ENCODE measurements at places on chromosomes 3 and 15.

- peak; percentile 43 for DNase-seq
Measured at GRCh38 chr3:184361532-184361931, at the start of the genes CLCN2 and POLR2H. CLCN2 (minus strand) TSS chr3:184361605; CDS start chr3:184361479, 126 bp downstream. POLR2H (plus strand) TSS chr3:184361710; CDS start chr3:184363493, 1,783 bp downstream.

DNA sequence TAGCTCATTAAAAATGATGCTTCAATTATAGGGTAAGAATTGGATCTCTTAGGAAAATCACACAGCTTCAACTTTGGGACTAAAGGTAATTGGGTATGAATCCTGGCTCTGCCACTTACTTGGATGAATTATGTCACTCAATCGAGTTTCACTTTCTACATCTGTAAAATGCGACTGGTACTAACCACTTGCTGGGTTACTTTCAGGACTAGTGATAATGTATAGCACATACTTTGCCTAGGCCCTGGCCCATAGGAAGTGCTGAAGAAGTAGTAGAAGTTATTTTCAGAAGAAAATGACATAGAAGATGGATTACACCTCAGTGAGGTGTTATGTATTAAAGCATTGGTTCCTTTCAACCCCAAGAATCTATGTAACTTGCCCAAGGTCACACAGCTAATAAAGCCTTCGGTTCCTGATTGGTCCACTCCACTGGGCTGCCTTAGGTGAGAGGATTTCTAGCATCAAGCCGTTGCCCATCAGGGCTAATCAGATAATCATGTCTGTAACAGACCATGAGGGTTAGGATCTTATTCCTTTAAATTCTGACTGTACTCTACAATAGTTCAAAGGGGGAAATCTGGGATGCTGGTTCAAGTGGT is 29.4 kb upstream of the AP4E1 start:
- no peak for DNase-seq

- no peak for DNase-seq
Measured at GRCh38 chr3:10444511-10444910, 60.9 kb downstream of the ATP2B2 start.

DNA sequence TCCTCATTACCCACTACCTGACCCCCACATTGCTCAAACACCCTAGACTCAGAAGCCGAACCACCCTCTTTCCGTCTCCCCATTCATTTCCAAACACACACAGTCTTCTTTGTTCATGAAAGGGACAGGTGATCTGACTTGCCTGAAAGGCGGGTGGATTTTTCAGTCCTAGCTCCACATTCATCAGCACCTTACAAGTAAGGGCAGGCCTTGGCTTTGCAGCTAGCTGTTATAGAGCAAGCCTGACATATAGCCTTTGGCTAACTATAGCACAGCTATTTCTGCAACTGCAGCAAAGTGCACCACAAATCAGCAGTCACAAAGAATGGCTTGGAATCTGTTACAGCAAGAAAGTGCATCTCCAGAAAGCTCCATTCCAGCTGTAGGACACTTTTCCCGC is 139.8 kb downstream of the XXYLT1 start:
- DNase-seq = no peak

DNA sequence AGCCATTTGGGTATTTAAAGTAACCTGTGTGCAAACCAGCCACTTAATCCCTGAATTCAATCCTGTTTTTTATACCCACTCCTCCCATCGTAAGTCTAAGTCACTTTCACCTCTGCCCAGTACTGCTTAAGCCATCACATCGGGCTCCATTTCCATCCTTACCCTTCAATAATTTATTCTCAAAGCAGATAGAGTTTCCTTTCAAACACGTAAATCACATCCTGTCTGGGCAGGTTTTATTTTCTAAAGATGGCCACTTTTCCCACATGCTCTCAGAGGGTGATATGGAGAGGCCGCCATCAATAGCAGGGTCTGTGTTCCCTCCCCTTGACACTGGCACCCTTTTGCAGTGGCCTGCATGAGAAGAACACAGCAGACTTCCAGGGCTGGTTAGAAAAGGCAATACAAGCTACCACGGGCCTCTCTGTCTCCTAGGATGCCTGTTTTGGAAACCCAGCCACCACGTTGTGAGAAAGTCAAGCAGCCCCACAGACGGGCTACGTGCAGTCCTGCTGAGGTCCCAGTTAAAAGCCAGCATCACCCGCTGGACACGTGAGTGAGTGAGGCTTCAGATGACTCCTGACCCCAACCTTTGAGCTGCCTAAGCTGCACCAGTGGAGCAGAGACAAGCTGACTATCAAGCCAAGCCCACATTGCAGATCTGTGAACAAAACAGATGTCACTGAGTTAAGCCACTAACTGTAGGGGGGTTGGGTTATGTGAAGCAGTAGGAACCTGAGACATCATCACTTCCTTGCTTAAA is 241.8 kb upstream of the SLCO3A1 start:
- no peak for DNase-seq

GRCh38 chr3:27213450-27213849 is 155.7 kb downstream of the NEK10 start:
- DNase-seq = no peak

DNA sequence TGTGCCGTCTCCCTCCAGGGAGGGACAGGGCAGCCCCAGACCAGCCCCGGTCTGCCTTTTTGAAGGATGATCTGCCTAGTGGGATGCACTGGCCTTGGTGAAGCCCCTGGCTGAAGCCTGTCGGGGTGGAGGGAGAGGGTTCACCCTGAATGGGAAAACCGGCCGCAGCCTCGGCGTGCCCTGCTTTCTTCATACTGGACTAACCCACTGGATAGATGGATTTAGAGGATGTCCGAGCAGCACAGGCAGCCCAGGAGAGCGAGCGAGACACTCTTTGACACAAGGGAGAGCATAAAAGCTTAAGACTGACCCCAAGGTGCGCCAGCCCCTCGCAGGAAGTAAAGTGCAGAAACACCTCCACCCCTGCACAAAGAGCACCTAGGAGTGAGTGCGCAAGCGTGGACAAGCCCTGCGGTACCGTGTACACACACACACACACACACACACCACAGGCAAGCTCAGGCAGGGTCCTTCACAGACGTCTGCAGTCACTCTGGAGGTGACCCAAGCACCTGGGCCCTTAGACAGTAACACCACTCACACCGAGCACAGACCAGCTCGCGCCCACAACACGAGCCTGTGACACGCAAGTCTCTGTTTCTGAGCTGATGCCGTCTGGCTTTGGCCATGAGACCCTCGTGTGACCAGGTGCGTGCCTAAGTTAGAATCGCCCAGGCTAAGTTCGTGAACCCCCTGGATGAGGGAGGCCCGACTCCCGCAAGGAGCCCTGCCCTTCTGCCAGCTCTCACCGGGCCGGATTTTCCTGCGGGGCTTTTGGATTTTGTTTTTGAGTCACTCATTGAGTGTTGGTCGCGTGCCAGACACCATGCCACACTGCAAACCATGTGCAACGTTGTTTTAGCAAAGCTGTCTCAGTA is 11.3 kb downstream of the SEMA4B start:
- DNase-seq = no peak

DNA sequence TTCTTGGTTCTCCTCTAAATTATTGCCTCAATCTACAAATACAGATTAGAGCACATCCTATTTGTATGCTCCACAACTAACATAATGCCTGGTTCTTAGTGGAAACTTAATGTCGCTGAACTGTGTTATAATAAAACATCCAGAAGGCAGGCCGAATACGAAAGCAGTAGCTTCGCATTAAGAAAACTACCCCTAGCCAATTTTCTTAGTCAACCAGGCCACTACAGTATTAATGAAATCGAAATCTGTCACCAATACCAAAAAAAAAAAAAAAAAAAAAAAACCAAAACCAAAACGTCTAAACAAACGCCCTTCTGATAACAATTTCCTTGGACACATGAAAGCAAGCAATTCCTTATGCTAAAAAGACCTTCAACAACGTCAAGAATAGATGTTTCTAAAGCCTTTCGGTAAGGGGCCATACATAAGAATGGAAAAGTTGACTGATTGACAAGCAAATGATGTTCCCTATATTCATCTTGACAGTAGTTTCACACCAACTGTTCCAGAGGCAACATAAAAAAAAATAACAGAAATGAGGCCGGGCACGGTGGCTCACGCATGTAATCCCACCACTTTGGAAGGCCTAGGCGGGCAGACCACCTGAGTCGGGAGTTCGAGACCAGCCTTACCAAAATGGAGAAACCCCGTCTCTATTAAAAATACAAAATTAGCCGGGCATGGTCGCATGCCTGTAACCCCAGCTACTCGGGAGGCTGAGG is 1.3 kb downstream of the DENND6A start:
- DNase-seq = no peak

DNA sequence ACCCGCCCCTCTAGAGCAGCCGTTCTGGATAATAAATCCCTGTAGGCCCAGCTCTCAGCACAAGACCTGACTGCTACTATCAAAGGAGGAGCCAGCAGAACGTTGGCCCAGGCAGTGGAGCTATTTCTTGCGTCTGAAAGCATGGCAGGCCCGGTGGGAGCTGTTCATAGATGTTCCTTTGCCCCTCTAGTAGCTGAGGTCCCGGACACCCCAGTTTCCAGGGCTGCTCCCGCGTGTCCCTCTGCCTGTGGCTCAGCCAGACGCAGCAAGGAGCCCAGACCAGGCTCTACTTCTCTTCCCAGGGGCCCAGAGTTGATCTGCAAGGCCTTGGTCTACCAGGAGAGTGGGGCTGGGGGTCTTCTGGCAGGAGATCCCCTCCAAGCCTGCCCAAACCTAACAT is 76.1 kb downstream of the FAM174B start:
- DNase-seq = no peak

DNA sequence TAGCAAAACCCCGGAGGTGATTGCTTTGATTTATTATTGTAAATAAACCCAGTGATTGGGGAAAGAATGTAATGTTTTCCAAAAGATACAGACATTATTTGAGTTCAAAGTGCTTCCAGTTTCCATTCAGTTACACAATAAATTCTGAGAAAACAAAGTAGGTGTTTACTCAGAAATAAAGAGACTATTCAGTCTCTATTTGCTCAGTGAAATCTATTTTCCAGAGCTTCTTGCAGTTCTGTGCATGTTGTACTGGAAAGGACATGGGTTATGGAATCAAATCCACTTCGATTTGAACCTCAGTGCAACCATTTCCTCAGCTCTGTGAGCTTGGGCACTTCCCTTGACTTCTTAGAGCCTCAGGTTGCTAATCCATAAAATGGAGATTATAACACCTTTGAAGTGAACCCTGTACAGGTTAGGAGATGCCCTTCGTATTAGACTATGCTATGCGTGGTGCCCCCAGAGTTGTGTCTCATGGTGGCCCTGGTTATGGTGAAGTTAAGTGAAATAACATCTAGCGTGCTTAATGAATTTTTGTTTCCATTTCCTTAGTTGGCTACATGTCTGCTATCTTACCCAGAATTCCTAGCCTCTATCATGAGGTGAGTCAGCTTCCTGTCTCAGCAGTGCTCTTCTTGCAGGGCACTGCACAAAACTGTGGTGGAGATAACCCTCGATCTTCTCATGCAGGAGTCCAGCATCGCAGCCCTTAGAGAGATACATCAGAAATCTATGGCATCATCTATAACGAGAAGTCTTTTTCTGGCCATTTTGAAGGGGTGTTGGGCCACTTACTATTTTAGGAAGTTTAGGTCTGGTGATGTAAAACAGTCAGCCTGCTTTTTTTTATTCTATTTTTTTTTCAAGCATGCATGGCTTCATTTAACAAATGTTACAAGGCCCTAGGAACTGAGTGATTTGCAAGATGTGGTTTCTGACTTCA is 97.7 kb downstream of the RPL39L start:
- no peak for DNase-seq

DNA sequence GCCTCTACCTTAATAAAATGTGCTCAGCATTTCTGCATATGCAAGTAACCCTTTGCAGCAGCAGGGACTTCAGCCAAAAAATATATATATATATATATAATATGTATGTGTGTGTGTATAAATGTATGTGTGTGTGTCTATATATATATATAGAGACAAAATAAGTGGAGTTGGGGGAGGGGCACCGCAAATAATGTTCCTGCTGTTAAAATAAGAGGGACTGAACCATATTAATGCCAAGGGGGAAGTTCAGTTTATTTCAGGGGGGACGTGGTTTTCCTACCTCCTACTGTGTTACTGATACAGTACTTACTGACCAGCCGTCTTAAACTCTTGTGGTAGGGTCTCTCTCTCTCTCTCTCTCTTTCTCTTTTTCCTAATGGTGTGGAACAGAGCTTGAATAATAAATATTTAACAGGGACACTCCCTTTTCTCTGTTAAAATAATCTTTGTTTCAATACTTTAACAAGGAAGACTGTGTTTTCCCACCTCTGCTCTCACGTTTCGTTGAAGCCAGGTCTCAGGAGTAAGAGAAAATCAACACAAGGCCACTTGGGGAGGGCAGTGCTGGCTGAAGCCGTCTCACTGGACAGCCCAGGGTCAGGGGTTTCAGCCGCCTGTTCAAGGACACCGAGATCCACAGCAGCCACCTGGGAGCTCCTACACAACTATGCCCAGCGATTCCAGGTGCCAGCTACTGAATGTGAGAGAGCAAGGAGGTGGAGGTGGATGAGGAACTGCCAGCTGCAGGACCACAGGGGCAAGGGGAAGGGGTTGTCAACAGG is 42.8 kb upstream of the ADAMTSL3 start:
- no peak for DNase-seq

GRCh38 chr3:46482632-46483350 is 15.0 kb upstream of the RTP3 start:
- DNase-seq = no peak

GRCh38 chr15:60390871-60391501 is 6.8 kb downstream of the ANXA2 start:
- no peak for DNase-seq

GRCh38 chr15:87614704-87615103 is 641.8 kb downstream of the NTRK3 start:
- DNase-seq = no peak

DNA sequence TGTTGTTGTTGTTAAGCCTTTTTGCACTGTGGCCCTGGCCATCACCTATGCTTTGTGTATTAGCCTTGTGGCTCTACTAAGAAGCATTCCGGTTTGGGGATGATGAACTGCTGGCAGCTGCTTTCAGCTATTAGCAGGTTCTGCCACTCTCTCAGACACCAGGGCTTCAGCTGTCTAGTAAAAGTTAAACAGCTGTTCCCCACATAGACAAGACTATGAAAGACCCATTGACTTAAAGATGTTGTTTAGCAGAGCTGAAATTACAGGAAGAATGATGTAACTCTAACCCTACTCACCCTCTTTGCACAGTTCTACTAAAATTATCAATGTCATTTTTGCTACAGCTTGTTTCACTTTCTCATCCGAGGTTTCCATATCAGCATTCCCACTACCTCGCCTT is 131.2 kb upstream of the CGNL1 start:
- no peak for DNase-seq

GRCh38 chr3:129315223-129315997 is 36.7 kb downstream of the HMCES start:
- no peak for DNase-seq

- DNase-seq = no peak
Measured at GRCh38 chr3:45817831-45818522, 21.6 kb upstream of the SLC6A20 start.

Data from COR-L47 (cell line).